ENCODE measurements at places on chromosomes 11 and 22.

GRCh38 chr11:8863838-8864237 is 47.2 kb upstream of the AKIP1 start:
- peak; percentile 57 for DNase-seq

GRCh38 chr11:92482492-92483060 is 258.0 kb downstream of the FAT3 start:
- no peak for DNase-seq

- peak; percentile 34 for DNase-seq
Observed at GRCh38 chr11:35190804-35191348, 51.9 kb downstream of the CD44 start.

GRCh38 chr11:8805296-8805695 is 105.7 kb upstream of the AKIP1 start:
- DNase-seq, result no peak

DNA sequence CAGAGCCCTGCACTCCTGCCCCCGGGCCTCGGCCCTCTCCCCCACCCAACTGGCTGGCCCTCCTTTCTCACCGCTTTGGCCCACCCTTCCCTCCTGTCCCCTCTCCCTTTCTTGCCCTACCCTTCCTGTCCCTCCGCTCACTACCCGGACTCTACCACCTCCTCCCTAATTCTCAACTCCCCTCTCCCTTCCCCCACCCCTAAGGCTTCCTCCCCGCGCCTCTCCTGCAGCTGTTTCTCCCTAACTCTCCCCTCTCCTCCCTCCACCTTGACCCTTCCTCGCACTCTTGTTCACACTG is 421 bp downstream of the SLC15A3 start:
- DNase-seq, result no peak

DNA sequence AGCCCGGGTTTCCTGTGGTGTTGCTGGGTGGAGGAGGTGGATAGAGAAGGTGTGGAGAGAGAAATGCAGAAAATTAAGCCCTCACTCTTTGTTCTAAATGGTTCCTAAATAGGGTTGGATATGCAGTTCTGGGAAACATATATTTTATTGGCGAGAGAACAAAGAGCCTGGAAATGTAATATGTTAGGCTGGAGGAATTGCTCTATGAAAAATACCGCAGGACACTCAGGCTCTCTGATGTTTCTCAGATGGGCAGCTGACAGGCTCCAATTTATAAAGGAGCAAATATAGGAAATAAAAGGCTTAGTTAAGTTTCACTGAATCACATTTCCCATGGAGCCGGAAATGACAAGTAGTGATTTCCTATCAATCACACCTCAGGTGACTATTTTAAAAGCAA is 428.0 kb downstream of the TMEM135 start:
- no peak for DNase-seq

DNA sequence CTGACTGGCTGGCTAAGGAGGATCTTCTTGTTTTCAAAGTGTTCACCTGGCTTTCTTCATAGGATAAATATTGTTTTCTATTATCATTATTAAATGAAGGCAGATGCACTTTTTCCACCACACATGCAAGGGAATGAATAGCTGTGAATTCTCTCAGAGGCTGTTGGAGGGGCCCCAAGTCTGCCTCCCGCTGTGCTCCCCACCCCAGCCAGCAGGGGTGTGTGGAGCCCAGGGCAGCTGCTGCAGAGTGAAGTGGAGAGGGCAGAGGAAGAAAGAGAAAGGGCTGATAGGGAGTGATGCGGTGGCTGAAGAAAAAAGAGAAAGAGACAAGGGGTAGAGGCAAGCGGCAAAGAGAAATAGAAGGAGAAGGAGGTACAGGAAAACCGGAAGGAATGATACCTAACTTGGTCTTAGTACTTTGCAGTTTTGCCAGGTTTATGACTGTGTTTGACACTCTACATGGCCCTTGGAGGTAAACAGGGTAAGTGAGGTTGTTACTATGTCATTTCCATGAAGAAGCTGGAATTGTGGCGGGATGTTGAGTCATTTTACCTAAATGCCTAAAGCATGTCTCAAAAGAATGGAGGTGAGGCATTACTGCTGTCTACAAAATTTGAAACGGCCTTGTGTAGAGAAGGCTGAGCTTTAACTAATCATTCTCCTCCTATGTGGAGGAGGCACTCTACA is 145.7 kb upstream of the B3GAT1 start:
- no peak for DNase-seq

DNA sequence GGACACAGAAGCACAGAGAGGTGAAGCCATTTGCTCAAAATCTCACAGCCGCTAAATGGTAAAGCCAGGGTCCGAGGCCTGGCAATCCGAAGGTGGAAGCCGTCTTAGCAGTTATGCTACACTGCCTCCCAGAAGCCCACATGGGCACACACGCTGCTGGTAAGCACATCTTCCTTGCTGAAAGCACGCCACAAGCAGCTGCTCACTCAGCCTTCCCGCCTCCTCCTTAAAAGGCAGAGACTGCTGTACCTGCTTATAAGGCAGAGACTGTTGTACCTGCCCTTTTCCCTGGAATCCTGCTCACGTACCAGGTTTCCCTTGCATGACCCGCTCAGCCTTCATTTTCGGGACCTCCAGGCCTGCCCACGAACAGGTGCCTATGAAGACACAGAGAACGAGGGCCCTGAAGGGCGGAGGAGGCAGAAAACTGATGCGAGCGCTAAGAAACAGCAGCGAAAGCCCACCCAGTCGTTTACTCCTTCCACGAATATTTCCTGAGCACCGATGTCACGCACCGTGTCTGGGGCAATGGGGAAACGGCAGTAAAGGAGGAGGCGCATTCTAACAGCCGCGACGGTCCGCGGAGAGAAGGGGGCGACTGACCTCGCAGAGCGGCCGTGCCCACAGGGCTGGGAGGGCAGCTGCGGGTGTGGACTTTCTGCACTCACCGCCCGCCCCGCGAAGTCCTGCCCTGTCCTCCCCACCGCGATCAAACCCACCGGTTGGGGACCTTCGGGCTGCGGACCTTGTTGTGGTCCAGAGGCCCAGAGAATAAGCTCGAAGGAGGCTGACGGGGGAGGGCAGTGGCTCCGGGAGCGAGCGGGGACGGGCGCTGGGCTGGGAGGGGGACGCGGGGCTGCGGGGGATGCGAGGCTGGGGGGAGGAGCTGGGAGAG is 13.0 kb downstream of the SPATA19 start:
- DNase-seq, result no peak

- DNase-seq, result no peak
Observed at GRCh38 chr11:90593099-90593498, 370.2 kb upstream of the CHORDC1 start.

DNA sequence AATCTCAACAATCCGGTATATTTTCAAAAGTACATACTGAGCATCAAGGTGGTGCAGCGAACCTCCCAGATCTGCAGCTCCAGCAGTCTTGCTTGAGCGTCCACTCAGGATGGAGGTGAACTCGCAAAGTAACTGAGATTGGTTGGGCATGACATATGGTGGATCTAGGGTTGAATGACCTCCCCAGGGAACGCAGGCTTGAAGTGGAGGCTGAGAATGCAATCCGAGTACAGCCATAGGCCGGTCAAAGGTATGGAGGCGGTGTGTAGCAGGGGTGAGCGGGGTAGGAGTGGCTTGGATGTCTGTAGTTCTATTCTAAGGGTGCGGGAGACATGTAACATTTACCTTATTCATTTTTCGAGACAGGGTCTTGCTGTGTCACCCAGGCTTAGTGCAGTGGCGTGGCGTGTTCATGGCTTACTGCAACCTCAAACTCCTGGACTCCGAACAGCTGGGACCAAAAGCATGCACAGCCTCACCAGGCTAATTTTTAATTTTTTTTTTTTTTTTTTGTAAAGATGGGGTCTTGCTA is 631 bp upstream of the C22orf39 start:
- peak; percentile 64 for DNase-seq

DNA sequence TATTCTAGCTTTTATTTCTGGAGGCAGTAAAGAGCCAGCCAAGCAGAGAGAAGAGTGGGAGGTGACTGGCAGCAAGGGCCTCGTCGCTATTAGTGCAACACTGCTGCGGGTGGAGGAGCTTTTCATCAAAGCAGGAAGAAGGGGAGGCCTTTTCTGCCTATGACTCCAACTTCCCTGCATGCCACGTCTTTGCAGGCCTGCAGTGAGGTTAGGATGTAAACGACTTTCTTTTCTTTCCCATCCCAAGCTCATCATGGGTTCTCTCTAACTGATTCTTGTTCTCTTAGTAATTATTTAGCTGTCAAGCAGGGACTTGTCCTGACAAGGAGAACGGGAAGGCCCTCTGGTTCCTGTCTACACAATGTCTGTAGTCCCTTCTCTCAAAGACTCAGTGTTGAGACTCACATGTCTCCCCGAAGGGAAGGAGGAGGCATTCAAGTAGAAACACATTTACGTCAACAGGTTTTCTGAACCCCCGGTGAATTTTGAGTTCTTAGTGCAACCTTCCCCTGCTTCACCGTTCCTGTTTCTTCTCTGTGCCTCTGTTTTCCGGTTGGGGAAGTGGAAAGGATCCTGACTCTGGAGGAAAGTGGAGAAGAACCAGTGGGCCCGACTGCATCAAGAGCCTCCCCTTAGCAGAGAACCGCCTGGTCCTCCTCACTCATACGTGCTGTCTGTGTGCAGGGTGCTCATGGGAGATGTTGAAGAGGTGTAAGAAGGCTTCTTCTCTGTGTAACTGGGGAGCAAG is 56.9 kb downstream of the PACS1 start:
- peak; percentile 43 for DNase-seq

DNA sequence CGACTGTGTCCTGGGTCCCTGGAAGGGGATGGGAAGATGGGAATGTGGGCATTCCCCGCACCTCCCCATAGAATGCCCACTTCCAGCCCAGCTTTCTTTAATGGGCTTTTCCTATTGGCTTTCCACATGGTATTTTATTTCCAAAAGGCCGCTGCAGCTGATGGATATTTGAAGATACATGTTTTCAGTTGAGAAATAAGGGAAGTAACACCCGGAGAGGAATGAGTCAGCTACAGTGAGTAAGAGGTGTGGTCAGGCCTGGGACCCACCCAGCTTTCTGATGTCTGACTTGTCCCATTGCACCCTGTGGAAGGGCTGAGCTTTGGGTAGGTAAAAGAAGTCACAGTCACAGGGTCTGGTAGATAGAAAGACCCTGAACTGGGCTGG is 476.9 kb downstream of the MIAT start:
- peak; percentile 84 for DNase-seq

DNA sequence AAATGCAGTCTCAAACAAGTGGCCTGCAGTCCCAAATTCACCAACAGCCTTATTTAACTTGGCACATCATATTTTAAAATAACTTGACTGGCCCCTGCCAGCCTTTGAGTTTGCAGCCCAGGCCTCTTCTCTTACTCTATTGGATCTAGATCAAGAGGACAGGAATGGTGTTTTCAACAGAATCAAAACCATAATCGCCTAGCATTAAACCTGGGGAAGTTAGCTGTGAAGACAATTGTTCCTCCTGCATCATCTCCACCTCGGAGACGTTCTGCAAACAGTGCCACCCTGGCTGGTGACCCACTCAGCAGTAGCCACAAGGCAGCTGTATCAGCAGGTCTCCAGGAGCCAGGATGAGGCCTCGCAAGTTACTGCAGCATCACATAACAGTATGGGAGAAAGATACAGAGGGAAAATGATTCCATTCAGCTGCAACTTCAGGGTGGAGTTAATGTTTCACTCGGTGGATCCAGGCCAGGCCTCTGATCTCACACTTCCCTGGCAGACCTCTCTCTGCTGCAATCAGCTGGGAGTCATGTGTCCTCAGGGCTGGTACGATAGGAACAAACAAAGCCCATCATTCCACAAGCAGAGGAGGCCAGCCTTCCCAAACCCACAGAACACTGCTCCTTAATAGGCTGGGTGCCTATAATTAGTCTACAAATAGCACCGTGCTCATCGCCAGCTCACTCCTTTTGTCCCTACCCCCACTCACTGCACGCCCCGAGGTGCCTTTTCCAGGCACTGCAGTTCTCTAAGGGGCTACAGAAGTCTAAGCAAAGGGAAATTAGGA is 18.6 kb upstream of the SCN2B start:
- DNase-seq, result peak; percentile 71

DNA sequence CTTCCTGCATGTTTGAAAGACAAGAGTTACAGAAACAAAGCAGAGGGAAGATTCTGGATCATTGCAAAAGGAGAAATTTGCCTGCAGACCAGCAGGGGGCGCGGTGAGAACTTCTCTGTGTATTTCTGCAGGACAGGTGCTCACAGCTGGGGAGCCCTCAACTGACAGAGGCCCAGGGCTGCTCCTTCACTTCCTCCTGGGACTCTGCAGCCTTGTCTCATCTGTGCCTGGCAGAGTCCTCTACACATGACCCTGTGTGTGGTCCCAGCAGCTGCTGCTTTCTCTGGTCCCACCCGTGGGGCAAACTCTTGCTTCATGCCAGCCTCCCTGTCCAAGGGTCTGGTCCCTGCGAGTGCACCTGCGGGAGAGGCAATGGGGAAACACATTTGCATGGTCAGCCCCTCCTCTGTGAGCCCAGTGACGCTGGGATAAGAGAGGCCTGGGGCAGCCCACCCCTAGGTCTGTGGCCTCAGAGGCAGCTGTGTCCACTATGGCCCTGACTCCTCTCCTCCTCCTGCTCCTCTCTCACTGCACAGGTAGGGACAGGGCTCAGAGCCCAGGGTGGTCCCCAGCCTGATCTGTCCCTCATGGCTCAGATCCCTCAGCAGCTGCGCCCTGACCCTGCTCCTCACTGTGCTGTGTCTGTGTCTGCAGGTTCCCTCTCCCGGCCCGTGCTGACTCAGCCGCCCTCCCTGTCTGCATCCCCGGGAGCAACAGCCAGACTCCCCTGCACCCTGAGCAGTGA is 43.2 kb upstream of the VPREB1 start:
- DNase-seq, result no peak

DNA sequence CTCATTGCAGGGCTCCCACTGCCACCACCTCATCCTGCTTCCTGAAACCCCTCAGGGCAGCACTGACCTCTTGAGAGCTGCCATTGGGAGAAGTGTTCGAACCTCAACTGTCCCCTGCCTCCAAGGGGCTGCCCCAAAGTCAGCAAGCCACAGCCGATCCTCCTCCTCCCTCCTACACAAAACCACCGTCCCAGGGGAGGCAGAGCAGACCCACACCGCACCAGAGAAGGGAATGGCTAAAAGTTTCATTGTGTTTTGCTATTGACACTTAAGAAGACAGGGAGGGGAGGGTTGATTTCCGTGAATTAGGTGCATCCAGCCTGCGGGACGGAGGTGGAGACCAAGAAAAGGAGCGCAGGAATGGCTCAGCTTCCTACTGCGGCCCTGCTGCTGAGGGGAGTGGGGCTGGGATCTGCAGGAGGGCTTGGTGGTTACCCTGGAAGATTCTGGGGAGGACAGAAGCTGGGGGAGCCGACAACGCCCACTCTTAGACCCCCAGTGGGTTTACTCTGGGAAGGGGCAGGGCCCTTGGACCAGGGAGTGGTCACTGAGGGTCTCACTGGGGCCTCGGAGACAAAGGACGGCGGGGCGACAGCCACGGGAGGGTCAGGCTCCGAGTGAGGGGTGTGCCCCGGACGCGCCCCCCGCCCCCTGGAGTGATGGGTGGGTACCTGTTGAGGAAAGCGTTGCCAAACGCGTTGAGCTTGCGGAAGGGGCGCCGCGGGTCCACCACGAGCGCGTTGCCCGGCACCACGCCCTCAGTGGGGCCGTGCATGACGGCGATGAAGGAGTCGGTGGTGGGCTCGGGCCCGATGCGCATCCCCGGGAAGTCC is 815 bp downstream of the EHD1 start:
- DNase-seq, result no peak

DNA sequence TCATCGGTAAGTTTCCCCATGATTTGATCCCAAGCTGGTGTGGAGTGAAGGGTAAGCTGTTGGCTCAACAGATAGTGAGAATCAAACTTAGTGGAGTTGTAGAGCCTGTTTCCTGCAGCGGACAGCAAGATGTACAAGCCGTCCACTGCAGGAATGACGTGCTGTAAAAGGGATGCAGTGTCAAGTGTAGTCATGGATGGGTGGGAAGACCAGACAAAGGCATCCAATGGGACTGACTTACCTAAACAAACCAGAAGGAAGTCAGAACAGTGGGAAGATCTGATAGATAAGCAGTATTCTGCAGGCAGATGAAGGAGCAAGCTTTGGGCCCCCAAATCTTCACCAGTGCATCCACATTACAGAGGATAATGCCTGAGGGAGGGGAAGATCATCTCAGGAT is 8.8 kb downstream of the ZBTB16 start:
- DNase-seq, result no peak
